Iris pigment epithelial cell (primary cell): ENCODE measurements at places on chromosomes 3 and 15.

GRCh38 chr3:113232342-113232741 lies 21.0 kb downstream of the BOC start:
- no peak for DNase-seq

GRCh38 chr15:76169018-76169417 lies 109.2 kb downstream of the TMEM266 start:
- DNase-seq, result peak; percentile 46

- DNase-seq, result peak; percentile 5
Measured at GRCh38 chr3:180358179-180358578, 243.8 kb upstream of the TTC14 start.

- no peak for DNase-seq
Measured at GRCh38 chr3:41424543-41425300, 225.4 kb downstream of the CTNNB1 start.

- DNase-seq, result no peak
Measured at GRCh38 chr3:123337948-123338619, 110.8 kb downstream of the ADCY5 start.

DNA sequence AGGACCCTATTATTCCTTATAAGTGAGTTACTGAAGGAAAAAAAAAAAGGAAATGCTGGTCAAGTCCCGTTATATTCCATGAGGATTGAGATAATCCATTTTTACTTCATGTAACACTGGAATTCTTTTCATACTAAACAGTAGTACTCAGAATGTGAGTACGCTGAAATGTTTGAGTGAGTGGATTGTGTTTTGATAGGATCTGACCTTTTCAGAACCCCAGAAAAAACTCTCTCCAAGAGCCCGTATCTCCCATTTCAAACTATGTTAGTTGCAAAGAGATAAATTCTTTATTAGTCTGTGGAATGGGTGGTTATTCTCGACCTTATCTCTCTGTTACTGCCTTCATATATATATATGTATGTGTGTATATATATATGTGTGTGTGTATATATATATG lies 2.5 kb upstream of the LPP start:
- DNase-seq, result peak; percentile 80

DNA sequence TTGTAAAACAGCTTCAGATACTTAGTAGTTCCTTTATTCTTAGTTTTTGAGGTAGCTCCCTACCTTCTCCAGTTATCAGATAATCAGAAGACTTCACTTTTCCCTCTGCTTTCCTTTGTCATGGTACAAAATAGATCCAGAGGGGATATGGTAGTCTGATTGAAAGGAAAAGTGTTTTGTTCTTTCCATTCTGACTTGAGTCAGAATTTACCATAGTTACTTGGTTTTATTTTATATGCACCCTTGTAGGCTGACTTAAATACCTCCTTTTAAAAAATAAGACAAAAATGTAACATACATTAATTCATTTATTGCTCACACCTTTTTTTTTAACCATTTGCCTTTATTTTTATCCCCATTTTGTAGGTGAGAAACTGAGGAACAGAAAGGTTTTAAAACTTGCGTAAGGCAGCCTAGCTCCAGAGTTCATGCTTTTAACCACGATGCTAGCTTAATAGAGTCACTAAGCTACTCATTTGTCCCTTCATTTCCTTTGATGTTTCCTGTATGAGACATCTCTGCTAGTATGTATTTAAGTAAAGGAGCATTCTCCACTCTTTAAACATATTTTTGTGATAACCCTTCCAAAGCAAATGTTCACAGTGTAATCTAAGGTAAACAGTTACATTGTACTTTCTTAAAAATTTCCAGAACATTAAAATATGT lies 187.5 kb downstream of the KLHL25 start:
- DNase-seq, result peak; percentile 62

DNA sequence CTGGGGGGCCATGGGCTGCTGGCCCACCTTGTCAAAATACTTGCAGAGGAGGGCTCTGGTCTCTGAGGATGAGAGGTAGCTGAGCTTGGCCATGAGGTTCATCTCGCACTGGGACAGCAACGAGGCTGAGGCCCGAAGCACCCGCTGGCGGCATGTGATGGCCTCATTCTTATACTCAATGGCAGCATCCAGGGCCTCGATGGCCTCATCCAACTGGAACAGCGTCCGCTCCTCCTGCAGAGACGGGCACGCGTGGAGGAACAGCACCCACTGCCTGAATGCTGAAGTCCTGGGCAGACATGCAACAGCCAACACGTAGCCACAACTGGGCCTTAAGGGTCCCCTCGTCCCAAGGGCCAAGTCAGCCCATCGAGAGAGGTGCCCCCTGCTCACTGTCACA lies 25.0 kb downstream of the KIF7 start:
- no peak for DNase-seq
